Non-pigmented ciliary epithelial cell (primary cell): ENCODE measurements at places on chromosomes 1 and 21.

- no peak for DNase-seq
Measured at GRCh38 chr1:231763456-231763855, 136.9 kb downstream of the DISC1 start.

- no peak for DNase-seq
Measured at GRCh38 chr1:43875331-43875730, 58.3 kb upstream of the ARTN start.

GRCh38 chr1:64893921-64894320, 72.4 kb downstream of the JAK1 start:
- DNase-seq = no peak

- no peak for DNase-seq
Measured at GRCh38 chr1:25074351-25075227, 144.5 kb upstream of the RUNX3 start.

- peak; percentile 5 for DNase-seq
Measured at GRCh38 chr21:35974775-35975174, 85.6 kb downstream of the SETD4 start.

GRCh38 chr1:226978432-226979114, 38.5 kb downstream of the COQ8A start:
- no peak for DNase-seq

DNA sequence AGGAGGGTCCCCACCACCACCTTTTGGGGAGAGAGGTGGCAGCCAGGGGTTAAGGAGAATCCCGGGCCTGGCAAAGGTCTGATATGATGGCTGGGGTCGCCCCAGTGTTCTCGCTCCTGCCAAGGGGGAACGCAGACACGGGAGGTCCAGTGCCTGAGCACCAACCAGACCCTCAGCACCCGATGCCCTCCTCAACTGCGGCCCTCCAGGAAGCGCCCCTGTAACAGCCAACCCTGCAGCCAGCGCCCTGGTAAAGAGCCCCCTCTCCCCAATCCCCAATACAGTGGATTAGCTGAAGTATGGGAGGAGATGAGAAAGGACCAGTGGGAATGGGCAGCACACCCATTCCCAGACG, 10.4 kb downstream of the ADAMTSL4 start:
- DNase-seq = no peak

DNA sequence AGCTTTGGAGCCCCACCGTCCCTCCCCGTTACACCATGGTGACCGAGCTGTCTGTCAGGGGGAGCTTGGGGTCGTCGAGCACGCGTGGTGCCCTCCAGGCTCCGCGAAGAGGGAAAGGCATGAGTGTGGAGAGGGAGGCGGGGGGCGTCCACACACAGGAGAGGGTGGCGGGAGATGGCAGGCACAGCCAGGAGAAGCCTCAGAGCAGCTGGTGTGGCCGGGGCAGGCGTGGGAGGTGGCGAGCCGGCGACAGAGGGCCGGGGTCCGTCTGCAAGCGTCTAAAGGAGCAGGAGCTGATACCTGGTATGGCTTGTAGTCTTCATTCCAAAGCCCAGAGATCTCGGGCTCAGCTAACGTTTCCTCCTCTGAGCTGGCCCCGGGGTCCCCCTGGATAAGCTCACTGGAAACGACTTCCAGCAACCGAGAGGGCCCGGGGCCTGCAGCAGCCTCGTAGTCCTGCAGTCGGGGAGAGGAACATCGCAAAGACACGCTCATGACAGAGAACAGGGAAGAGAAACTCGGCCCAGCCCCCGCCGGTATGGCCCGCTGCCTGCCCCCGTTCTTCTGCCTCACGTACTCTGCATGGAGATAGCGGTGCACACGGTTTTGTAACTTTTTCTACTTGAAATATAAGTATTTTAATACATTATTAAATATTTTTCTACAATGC, 37.4 kb downstream of the CFAP74 start:
- DNase-seq = no peak

- DNase-seq = no peak
Measured at GRCh38 chr1:181062836-181063428, 25.6 kb upstream of the IER5 start.

- DNase-seq = peak; percentile 5
Measured at GRCh38 chr1:212858461-212859265, 588 bp downstream of the FLVCR1 start.

DNA sequence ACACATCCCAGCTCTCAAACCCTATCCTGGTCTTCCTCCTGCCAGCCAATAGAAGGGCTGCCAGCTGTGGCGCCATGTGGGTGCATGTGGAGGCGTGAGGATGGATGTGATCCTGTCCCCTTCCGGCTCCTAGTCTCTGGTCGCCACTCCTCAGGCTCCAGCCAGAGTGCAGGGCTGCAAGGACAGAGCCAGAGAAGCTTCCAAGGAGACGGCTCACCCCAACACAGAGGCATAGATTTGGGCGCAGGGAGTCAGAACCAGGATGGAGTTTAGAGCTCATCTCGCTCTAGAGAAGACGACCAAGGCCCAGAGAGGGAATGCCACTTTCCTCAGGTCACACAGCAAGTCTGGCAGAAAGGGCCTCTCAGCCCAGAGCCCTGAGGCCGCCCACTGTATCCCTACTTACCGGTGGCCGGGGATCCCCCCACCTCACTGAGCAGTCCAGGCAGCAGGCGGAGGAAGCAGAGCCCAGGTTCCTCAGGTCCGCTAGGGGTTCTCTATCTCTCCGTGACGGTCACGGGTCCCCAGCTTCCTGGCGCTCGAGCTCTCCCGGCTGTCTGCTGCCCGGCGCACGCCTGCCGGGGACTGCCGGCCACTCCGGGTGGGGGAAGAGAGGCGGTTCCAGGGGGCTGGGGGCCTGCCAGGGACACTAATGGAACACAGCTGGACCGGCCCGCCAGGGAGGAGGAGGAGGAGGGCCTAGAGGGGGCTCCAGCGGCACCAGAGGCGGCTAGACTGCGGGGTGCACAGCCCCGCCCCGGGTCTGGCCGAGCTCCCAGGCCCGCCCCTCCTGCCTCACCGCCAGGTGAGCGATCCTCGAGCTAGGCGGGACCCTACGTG, at the start of gene COL16A1:
COL16A1 (minus strand) TSS at position 587 of the 840 bp plus-strand sequence. CDS start 1,824 bp downstream, outside the sequence.
- no peak for DNase-seq
